ENCODE measurements at places on chromosomes 3 and 15.

- DNase-seq, result no peak
These were observed 188.9 kb downstream of the STXBP5L start for GRCh38 chr3:121096953-121097352.

- DNase-seq, result no peak
These were observed 9.7 kb downstream of the STOML1 start for GRCh38 chr15:73982222-73982962.

GRCh38 chr3:12287727-12288181 is 1.1 kb upstream of the PPARG start:
- peak; percentile 45 for DNase-seq

GRCh38 chr3:148642616-148643015 is 55.1 kb upstream of the AGTR1 start:
- DNase-seq, result no peak

- no peak for DNase-seq
These were observed 115.5 kb upstream of the ARPP21 start for GRCh38 chr3:35523838-35524237.

DNA sequence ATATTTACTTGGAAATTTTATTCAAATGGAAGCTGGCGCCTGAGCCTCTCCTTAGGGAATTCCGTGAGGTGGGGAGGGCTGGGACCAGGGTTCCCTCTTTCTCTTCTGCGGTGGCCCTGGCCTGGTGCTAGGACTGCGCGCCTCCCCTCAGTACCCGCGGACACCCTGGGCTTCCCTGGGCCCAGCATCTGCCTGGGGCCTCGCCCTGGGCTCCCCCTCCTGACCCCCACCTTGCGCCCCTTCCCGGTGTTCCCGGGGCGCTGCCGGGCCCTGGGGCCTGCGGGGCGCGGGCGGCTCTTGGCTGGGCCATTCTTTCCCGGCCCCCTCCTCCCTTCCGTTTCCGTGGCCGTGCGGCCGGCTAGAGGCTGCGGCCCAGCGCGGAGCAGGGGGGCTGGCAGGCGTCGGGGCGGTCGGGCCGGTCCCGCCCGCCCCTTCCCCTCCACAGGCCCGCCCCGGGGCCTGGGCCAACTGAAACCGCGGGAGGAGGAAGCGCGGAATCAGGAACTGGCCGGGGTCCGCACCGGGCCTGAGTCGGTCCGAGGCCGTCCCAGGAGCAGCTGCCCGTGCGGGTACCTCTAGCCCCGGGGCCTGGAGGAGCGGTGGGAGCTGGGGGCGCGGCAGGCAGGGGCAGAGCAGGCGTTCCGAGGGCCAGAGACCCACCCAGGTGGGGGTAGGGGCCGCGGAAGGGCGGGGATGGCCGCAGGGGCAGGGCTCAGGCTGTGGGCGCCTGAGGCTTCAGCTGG is at the start of gene FES:
FES (plus strand) TSS at position 529 of the 743 bp plus-strand sequence. CDS start 542 bp downstream, outside the sequence.
- DNase-seq, result no peak

DNA sequence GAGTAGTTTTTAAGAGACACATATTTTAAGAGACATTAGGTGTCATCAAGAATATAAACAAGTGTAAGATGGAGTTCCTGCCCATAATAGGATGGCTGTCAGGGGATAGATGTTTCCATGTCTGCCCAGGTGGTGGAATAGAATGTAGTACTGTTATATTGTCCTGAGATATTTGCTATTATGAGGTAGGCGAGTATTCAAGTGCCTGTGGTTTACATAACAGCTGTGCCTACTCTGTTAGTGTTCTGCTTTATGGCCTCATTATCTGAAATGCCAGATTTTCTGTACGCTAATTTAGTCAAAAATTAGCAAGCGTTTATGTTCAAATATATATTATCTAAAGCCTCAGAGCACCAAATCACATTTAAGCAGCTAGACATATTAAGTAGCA is 360.2 kb upstream of the ROPN1 start:
- DNase-seq, result no peak

DNA sequence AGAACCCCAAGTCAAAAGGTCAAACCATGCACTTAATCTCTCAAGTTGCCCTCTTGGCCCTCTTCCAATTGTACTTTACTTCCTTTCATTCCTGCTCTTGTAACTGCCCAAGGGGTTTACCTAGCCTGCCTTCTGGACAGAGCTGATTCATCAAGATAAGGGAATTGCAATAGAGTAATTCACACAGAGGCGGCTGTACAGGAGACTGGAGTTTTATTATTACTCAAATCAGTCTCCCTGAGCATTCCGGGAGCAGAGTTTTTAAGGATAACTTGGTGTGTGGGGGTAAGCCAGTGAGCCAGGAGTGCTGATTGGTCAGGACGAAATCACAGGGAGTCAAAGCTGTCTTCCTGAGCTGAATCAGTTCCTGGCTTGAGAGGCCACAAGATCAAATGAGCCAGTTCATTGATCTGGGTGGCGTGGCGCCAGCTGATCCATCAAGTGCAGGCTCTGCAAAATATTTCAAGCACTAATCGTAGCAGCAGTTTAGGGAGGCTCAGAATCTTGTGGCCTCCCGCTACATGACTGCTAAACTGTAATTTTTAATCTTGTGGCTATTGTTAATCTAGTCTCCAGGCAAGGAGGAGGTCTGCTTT is 590.0 kb downstream of the EPHA3 start:
- no peak for DNase-seq

DNA sequence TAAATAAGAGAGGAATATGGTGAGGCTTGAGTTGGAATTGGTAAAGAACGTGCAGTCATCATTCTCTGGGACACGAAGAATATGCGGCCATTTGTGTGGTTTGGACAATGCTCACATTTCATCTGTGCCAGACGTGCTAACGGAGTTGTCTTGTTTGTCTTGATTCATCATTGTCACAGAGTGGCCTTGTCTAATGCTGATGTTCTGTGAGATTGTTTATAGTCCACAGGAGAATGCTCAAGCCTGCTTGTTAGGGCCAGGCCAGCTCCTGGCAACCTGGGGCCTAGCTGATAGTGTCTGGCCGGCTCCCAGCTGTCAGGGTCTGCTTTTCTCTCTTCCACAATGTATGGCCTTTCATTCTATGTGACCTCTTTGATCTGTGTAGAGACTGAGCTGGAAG is 384.7 kb downstream of the EDEM1 start:
- DNase-seq, result no peak

DNA sequence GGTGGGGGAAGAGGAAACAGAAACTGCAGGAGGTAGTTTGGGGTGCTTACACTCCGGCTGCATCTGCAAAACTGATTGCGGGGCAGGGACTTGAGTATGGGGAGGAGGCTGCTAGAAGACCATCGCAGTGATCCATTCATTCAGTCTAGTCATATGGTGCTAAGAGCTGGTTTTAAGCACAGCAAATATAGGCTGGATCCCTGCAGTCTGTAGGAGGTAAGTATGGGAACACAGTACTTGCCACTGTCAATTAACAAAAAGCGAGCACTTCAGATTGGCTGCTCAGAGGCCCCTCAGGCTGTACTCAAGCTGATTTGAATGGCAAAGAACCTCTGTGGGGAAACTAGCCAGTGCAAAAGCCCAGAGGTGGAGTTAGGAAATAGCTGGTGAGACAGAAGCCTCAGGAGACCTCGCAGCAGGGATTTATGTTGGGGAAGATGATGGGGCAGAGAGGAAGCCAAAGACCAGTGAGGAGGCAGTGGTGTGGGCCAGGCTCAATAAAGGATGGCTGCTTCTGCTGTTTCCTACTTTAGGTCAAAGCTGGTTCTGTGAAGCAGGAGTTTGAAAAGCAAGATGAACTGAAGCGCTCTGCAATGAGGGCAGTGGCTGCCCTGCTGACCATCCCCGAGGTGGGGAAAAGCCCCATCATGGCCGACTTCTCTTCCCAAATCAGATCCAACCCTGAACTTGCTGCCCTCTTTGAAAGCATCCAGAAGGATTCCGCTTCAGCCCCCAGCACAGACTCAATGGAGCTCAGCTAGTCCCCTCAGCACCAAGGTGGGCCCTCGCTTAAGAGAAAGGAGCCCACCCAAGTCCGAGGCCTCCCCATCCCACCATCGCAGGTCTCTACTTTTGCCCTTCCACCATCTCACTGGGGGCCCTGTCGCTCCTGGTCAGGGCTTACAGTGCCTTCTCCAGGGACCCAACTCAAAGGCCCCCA is 7.9 kb downstream of the RPL32 start:
- no peak for DNase-seq

Measured in H54 (cell line).